ENCODE measurements at places on chromosomes 5 and 9.
A peak's percentile ranks its signal among the peaks of the same experiment; 100 is the strongest.

- peak; percentile 80 for DNase-seq
Measured at GRCh38 chr5:74684900-74685851, at the start of gene HEXB. Gene HEXB, plus strand, starts transcription at chr5:74685233. Its CDS starts 28 bp downstream, at chr5:74685261.

- no peak for DNase-seq
Measured at GRCh38 chr5:59354811-59355210, 538.7 kb downstream of the PDE4D start.

- no peak for DNase-seq
Measured at GRCh38 chr5:86644843-86645242, 27.1 kb downstream of the COX7C start.

DNA sequence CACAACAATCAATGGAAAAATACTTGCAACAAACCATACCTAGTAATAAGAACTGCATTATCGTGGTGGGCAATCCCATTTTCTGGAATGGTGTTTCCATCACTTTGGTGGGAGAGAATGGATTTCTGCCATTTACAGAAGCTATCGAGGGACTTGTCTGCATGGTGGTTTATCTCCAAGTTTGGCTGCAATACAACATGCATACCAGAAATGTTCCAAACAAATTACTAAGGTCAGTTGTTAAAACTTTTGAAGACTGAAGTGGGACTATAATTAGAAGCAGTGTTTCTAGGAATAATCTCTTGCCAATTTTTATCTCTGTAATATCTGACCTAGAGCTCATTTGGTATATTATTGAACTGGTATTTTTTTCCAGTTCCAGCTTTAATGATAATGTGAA is 30.3 kb downstream of the ADAMTS6 start:
- no peak for DNase-seq

- DNase-seq, result no peak
Measured at GRCh38 chr5:160268121-160268520, 38.8 kb downstream of the FABP6 start.

GRCh38 chr9:18036422-18037187 is 437.3 kb upstream of the ADAMTSL1 start:
- DNase-seq, result no peak

- no peak for DNase-seq
Measured at GRCh38 chr5:14475045-14475444, 106.5 kb upstream of the OTULINL start.

Measured in activated CD4-positive, alpha-beta T cell treated with anti-CD3 and anti-CD28 coated beads, Interleukin-2, amount 50 U/mL, for 1 hour (primary cell).